ENCODE measurements at places on chromosomes 1 and 21. TPM values are rescaled to one million over a fixed set of nuclear protein-coding genes. Genes with fewer than 3 reads are reported as not detected.
A peak's percentile ranks its signal among the peaks of the same experiment; 100 is the strongest.

- no peak for DNase-seq
These were observed 118.3 kb upstream of the SLC25A33 start for GRCh38 chr1:9420835-9421532.

- DNase-seq: peak; percentile 29
These were observed 546 bp upstream of the ZNF697 start for GRCh38 chr1:119648620-119649004.

The TMEM79 gene
- not detected for polyA plus RNA-seq

The FAM72A gene
- polyA plus RNA-seq: not detected

The RNF115 gene
- polyA plus RNA-seq: 13.3 TPM

All from muscle of arm (tissue), 14 donors.